ENCODE measurements at places on chromosomes 6 and 20.
A peak's percentile ranks its signal among the peaks of the same experiment; 100 is the strongest.

GRCh38 chr20:11702721-11703518, 214.8 kb upstream of the BTBD3 start:
- DNase-seq, result no peak

- no peak for DNase-seq
These were observed 6.7 kb downstream of the ZBP1 start for GRCh38 chr20:57613481-57613921.

DNA sequence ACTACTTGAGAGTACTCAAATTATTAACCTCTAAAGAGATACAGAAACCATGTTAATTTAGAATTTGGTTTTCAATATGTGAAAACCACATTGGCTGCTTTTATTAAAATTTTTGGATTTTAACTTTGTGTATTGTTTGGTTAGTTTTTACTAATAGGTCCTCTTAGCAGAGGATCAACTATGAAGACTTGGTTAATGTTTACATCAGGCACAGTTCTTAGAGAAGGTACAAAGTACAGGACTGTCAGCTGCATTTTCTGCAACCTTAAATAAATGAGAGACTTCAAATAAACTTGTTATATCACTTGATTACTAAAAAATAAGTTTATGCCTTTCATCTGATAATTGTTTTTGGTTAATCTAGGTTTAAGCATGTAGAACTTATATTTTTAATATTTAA, 89.1 kb downstream of the PHF3 start:
- DNase-seq, result no peak

DNA sequence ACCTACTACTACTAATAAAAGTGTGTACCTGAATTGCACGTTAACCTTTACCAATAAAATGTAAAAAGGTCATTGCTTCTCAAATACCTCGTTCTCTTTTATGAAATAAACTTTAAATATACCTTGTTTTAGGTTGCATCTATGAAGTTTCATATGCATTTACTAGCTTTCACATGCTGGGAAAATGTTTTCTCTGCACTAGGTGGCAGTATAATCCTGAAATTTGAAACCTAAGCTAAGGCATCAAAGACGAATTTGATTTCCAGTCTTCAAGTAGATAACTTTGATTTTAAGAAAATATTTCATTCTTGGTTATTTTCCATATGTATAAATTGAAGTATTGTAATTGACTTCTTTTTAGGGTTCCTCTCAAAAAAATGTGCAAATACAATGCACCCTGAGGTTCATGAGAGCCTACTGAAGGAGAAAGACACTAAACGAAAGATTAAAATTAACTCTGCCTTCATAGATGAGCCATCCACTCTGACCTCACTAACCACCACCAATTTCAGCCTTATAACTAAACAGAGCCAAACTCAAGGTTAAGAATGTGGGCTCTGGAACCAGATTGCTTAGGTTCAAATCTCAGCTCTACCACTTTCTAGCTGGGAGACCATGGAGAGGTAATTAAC, 7.3 kb upstream of the COL9A1 start:
- no peak for DNase-seq

DNA sequence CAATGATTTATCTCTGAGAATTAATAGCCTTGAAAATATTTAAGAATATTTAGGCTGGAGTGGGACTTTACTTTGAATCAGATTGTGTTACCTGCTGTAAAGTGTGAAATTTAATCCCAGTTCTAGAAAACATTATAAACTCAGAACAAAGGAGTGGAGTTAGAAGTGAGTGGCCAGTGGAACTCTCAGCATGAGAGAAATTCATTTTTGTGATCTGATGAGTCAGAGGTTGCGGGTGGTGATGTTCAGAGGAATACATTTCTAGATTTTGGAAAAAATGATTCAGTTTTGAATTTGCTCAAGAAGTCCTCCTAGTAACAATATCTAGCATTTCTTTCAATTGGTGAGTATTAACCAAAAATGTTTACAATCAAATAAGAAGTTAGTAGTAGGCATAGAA, 167.5 kb downstream of the ZFAND3 start:
- DNase-seq, result no peak

DNA sequence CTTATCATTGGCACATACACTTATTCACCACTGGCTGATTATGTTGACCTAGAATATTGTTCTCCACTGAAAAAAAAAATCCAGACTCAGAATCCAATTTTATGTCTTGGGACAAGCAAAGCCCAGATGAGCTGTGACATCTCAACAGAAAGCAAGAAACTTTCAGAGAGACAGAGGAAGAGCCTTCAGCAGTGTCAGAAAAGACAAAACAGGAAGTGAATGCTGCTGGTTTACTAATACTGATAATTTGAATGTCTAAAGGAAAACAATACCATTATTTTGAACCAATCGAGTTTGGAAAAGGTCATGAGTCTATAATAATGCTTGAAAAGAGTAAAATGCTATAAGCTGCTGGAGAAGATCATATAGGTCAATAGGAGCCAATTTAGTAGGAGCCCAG, 179.8 kb upstream of the RIMS1 start:
- no peak for DNase-seq

DNA sequence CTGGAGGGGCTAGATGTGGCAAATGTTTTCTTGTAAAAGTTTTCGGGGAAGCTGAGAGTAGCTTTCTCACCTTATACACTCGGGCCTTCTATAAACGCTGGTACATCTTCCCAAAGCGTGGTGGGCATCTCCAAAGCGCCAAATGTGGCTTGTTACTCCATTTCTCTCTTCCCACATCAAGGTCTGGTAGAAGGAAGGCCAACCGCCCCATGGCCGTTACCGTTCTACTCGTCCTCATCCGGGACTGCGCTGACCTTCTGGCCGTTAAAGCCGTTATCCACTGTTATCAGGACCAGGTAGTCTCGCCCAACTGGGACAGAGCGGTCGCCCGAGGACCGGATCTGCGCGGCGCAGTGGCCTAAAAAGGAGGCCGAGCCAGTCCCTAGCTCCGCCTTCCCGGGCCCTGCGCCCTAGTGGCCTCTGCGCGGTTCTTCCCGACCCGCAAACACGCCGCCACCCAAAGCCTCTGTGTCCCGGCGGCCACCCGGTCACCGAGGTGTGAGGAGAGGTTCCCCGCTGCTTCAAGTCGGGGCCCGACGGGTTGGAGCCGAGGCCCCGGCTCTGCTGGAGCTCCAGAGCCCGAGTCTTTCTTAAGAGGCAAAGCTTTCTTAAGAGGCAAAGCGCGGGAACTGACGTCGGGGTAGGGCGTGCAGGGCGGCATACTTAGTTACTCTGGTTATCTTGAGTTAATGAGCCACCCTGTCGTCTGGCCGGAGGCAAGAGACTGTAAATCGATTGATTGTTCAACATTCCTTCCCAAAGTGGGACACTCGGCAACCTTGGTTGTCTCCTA, 90.5 kb downstream of the GPX5 start:
- DNase-seq, result no peak

- DNase-seq, result no peak
These were observed 213.2 kb upstream of the ZNF217 start for GRCh38 chr20:53806683-53807401.

DNA sequence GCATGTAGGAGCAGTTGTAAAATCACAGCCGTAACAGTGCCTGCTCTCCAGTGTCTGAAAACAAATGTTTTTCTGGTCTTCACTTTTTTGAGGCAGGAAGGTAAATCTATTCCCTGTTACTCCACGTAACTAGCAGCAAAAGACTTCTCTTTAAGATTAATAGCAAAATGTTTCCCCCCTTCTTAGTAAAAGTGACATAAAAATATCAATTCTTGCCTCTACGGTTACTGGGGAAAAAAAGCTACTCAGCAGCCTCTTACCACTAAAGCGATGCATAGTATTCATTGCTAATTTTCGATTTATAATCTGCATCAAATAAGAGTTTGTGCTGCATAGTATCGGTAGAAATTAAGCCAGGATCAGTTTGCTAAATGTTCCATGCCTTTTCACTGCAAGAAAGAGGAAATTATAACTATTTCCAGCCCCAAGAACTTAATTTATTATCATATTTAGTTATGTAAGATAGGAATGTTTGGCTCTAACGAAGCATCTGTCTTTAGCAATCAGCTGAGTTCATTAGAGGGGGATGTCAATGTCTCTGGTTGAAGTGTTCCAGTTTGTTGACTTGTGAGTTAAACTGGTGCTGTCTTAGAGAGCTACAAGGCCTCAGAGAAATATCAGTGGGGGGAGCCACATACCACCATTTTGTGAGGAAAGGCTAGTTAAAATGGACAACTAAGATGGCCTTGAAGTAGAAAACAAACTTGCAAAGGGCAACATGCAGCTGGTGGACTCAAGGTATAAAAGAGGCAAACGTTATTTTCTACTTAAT, 617 bp upstream of the TSPYL1 start:
- no peak for DNase-seq

- DNase-seq, result no peak
These were observed 159.5 kb downstream of the DTNBP1 start for GRCh38 chr6:15503346-15503680.

GRCh38 chr6:3769610-3770009, 18.1 kb upstream of the PXDC1 start:
- DNase-seq, result no peak

GRCh38 chr6:113182370-113183141, 674.6 kb upstream of the MARCKS start:
- DNase-seq, result no peak

GRCh38 chr6:136547336-136547735, 2.9 kb downstream of the MAP7 start:
- no peak for DNase-seq

DNA sequence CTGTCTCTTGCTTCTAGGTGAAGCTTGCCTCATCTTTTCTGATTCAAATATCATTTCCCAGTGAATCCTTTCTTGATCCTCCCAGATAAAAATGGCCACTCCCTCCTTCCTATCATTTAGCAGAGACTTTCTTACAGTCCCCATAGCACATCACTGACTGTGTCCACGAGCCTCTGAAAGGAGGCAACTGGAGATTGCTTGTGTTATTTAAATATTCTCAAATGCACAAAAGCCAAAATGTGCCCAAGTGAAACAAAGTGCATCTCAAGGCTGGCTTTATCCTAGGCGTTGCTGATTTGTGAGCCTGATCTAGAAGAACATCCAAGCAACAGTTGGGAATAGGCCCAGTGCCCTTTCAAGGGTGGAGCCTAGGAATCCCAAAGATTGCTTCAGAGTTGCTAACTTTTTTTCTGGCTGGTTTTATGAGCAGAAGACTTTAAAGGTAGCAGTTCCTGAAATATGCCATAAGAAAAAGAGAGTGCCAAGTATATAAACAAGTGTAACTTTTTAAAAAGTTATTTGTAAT, 393.6 kb downstream of the CD83 start:
- DNase-seq, result no peak

- no peak for DNase-seq
These were observed 2.3 kb downstream of the RBM38 start for GRCh38 chr20:57393321-57394120.

DNA sequence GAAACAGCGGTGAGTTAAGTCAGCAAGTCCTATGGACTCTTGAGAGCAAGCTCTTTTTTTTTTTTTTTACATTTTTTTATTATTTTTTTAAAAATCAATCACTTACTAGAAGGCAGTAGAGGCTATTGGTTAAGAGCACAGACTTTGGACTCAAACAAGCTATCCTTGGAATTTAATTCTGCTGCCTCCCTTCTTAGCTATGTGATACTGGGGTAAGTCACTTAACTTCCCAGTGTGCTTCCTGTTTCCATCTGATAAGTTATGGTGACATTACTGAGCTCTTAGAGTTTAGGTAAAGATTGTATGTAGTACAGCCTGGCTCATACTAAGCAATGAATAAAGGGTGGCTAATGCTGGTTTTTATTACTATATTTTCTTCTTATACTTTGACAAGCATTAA, 770.5 kb upstream of the FLRT3 start:
- no peak for DNase-seq

DNA sequence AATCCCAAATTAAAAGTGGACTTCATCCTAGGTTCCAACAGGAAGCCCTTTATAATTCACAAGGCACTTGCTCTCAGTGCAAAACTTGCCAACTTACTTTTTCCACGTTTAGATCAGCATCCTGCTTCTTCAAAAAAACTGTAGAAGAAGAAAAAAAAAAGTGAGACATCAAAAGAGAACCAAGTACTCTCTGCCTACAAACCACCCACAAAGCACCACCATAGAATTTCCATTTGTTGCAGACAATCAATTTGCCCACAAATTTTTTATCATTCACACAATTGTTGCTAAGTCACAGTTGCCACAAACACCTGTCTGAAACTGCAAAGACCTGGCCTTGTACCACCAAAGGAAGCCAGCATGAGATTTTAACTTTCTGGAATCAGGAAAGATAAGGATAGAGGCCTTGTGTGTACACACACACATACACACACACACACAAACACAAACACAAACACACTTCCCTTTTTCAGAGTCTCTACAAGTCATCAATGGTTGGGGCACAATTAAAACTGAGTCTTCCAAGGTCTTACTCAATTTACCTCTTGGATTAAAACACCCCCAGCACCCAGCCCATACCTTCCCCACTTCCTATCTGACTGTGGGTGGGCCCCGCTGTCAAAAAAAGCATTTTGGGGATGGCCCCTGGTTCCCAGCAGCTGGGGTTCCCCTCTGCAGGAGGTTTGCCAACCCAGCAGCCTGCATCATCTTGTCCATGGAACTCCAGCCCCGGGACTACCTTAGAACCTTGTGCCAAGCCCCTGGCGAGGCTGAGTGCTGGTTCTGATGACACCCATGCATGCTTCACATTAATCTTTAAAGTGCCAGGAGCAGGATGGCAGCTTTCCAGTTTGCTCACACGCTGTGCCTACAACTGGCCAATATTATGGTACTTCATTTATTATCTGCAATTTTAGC, 26.5 kb downstream of the FYN start:
- DNase-seq, result peak; percentile 56

DNA sequence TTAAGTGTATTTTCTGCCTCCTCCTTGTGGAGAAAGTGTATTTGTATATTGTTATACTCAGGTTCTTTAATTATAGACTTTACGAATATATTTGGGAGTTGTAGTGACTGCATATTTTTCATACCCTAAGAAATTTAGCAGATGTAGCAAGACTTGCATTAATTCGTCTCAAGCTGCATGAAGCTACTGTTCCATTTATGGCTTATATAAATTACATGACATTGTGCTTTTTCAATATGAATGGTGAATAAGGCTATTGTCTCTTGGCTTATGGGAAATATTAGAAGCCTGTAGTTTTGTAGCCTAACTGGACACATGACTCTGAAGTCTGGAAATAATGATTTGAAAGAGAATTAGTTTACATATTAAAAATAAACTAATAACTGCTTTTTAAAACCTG, 2.4 kb downstream of the ADGRG6 start:
- no peak for DNase-seq
